Stimulated activated CD4-positive, alpha-beta T cell treated with anti-CD3 and anti-CD28 coated beads, Interleukin-15, amount 100 ng/mL, for 24 hours (primary cell): ENCODE measurements at places on chromosomes 4 and X.

DNA sequence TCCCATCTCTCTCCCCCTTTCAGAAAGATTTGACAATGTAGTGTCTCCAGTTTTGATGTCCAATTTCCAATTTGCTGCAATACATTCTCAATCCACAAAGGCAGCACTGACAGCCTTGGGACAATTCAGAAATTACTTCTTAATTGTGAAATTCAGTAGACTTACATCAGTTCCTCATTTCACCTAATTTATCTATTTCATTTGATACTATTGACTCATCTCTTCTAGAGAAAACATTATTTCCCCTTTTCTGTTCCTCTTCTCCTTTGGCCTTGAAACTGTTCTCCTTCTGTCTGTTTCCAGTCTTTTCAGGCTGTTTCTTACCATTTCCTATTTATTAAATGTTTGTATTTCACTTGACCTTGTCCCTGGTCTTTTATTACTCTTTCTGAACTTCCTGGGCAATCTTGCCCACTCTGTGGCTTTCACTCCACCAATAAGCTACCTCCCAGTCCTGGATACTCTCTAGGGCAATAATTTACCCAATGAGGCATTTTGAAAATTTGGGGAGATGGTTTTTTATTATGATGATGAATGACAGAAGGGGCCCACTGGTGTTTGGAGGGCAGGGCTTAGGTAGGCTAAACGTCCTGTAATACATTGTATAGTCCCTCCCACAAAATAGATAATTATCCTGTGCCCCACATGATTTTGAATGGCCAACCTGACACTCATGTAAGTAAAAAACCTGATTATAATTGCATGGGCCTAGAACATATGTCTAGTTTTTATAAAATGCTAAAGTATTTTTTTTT is 498.0 kb upstream of the BOD1L1 start:
- no peak for DNase-seq

GRCh38 chrX:24347881-24348280 is 12.6 kb upstream of the SUPT20HL1 start:
- no peak for DNase-seq

- no peak for DNase-seq
Measured at GRCh38 chr4:112753333-112753732, 116.4 kb downstream of the LARP7 start.

GRCh38 chrX:134423606-134424005 is 36.4 kb upstream of the HPRT1 start:
- DNase-seq: no peak

- DNase-seq: no peak
Measured at GRCh38 chrX:43853225-43853828, 28.9 kb downstream of the MAOB start.

GRCh38 chr4:156390599-156391324 is 437.1 kb upstream of the CTSO start:
- no peak for DNase-seq
